ENCODE measurements at places on chromosomes 13 and 19.

DNA sequence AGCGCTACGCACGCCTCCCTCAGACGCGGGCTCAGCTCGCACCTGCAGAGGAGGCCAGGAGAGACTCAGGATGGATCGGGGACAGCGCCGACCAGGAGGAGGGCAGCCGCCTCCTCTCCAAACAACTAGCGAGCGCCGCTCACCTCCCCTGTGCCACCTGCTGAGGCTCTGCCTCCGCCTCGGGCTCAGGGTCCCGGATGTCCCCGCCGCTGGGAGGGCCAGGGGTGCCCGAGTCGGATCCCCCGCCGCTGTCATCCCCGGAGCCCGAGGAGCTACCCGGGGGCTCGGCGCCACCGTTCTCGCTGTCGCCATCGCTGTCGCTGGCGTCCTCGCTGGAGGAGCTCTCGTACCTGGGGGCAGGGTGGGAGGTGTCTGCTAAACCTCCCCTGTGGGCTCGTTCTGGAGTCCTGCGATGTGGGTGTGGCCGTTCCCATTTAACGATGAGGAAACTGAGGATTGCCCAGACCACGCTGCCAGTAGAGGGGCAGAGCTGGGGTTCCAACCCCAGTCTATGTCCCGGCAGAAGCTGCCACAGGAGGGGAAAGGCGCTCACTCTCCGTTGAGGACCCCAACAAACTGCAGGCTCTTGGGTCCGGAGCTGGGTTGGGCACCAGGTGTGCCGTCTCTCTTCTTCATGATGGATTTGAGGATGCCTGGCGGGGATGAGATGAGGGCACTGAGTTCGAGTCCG is 9.2 kb downstream of the KANK3 start:
- peaks cover 33% of the 10 kb centered on the region for H3K27me3 ChIP-seq
- no peaks in the 10 kb centered on the region for H3K4me1 ChIP-seq
- no peak overlapping the region for H3K4me3 ChIP-seq
- H3K27ac ChIP-seq: no peak overlapping the region

GRCh38 chr13:35144166-35144890 is 202.3 kb downstream of the NBEA start:
- H3K4me3 ChIP-seq: no peak overlapping the region
- no peak overlapping the region for H3K27ac ChIP-seq
- DNase-seq: no peak
- H3K36me3 ChIP-seq: no peaks in the 10 kb centered on the region
- no peaks in the 10 kb centered on the region for H3K4me1 ChIP-seq
- no peaks in the 10 kb centered on the region for H3K27me3 ChIP-seq

DNA sequence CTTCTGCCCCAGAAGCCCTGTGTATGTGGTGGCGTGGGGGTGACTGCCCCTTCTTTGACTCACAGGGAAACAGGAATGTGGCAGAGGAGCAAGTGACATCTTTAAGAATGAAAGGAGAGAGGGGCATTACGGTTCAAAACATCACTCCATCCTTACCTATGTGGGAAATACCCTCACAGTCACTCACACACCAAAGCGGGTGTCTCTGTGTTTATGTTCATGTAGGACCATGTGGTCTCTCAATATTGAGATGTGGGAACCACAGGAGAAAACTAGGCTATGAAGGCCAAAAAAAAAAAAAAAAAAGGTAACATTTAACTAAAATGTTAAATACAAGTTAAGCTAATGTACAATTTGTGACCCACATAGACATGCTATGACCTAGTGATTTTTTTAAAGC is 153.6 kb upstream of the GPR12 start:
- no peaks in the 10 kb centered on the region for H3K27me3 ChIP-seq
- H3K36me3 ChIP-seq: no peaks in the 10 kb centered on the region
- H3K4me1 ChIP-seq: no peaks in the 10 kb centered on the region
- no peak for DNase-seq
- no peak overlapping the region for H3K27ac ChIP-seq

- DNase-seq: no peak
- H3K27me3 ChIP-seq: no peaks in the 10 kb centered on the region
- no peaks in the 10 kb centered on the region for H3K36me3 ChIP-seq
Measured at GRCh38 chr13:31610270-31610998, 128.9 kb upstream of the RXFP2 start.

DNA sequence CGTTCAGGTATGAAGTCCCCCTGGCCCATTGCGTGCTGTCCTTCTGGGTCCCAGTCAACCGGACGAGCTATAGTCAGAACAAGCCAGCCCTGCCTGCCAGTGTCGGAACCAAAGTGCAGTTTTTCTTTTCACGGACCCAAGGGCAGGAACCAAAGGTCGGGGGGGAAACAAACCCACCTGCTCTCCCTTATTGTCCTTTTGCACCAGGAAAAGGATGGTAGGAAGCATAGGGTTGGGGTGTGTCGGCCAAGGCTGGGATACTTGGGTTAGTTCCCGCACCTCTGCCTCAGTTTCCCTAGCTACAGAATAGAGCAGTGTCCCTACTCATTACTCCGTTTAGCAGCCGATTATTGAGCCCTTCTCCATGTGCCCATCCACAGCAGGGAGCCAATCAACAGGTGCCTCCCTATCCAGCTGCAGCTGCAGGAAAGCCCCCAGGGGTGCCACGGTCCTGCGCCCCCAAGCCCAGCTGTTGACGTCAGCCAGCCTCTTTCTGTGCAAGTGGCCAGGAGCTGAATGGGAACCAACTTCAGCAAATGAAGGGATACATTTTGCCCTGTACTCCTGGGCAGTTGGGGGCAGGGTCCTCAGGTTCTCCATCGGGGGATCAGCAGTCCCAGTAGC is 9.4 kb upstream of the SLC25A42 start:
- no peak overlapping the region for H3K27ac ChIP-seq
- H3K4me1 ChIP-seq: no peaks in the 10 kb centered on the region
- H3K36me3 ChIP-seq: peaks cover 59% of the 10 kb centered on the region
- no peaks in the 10 kb centered on the region for H3K27me3 ChIP-seq
- H3K4me3 ChIP-seq: no peak overlapping the region
- no peak for DNase-seq

DNA sequence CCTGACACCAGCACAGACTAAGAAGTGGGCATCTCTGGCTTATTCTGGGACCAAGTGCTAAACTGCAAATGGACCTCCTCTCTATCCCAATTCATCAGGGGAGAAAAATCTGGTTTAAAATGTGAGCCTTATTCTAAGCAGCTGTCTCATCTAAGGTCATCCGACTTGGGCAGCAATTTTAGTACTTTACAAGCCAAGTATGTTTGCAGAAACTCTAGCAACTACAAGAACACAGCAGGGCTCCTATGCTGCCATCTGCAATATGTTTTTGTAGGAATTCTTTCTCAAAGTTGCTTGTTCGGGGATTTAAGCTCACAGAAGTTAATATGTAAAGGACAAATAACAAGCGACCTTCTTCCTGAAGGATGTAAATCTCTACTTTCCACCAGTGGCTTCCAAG is 113.1 kb downstream of the FOXO1 start:
- no peak for DNase-seq
- no peaks in the 10 kb centered on the region for H3K27me3 ChIP-seq
- H3K4me1 ChIP-seq: peaks cover 9% of the 10 kb centered on the region
- H3K27ac ChIP-seq: no peak overlapping the region

- peak; percentile 68 for DNase-seq
- peaks cover 14% of the 10 kb centered on the region for H3K36me3 ChIP-seq
- H3K27ac ChIP-seq: peak within 1 kb of the TSS; percentile 84
- peaks cover 40% of the 10 kb centered on the region for H3K4me1 ChIP-seq
Measured at GRCh38 chr19:3606690-3607289, at the start of gene TBXA2R. TSS of gene TBXA2R (minus strand) at chr19:3606875. CDS start at chr19:3600634, 6,241 bp downstream.

DNA sequence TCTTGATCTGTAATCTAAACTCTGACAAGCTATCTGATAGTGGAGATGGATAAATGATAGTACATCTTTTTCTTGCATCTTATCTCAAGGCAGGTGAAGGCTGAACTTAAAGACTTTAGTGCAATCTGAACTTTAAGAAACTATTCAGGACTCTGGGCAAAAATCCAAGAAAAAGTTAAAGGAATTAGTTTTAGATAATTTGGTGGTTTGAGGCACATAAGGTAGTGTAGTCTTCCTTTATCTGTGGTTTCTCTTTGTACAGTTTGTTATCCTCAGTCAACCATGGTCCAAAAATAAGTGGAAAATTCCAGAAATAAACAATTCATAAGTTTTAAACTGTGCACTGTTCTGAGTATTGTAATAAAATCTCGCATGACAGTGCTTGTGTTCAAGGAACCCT is 172.9 kb downstream of the UGGT2 start:
- H3K4me1 ChIP-seq: no peaks in the 10 kb centered on the region
- no peak overlapping the region for H3K4me3 ChIP-seq
- H3K27me3 ChIP-seq: no peaks in the 10 kb centered on the region
- no peak overlapping the region for H3K27ac ChIP-seq

DNA sequence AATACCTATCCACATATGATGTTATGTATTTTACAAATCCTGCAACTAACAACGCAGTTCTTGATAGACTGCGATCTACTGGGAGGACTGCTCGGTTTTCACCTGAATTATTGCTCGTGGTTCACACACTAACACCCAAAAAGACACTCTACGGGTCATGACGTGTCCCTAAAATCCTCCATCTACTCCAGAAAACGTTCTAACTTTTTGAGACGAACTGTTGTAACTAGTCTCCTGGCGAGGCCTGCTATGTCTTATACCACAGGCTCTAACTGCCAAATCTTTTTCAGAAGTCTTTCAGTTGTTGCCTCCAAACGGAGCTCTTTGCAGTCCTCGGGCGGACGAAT is 108.2 kb downstream of the KCNRG start:
- peak; percentile 82 for DNase-seq
- H3K27me3 ChIP-seq: no peaks in the 10 kb centered on the region
- H3K4me3 ChIP-seq: peak overlapping the region; percentile 64
- H3K36me3 ChIP-seq: no peaks in the 10 kb centered on the region
- peaks cover 49% of the 10 kb centered on the region for H3K4me1 ChIP-seq
- peak overlapping the region; percentile 100 for H3K27ac ChIP-seq

- H3K36me3 ChIP-seq: no peaks in the 10 kb centered on the region
- DNase-seq: peak; percentile 62
- no peaks in the 10 kb centered on the region for H3K27me3 ChIP-seq
- H3K4me1 ChIP-seq: no peaks in the 10 kb centered on the region
- H3K27ac ChIP-seq: no peak overlapping the region
Measured at GRCh38 chr13:37479916-37480315, 118.7 kb downstream of the POSTN start.

- no peak for DNase-seq
- no peaks in the 10 kb centered on the region for H3K4me1 ChIP-seq
- H3K27me3 ChIP-seq: no peaks in the 10 kb centered on the region
- peaks cover 10% of the 10 kb centered on the region for H3K36me3 ChIP-seq
- no peak overlapping the region for H3K4me3 ChIP-seq
Measured at GRCh38 chr19:55698256-55698655, 23.2 kb downstream of the EPN1 start.

All from lung (tissue), 17 donors.